ENCODE measurements at places on chromosomes 6 and 20. TPM values are rescaled to one million over a fixed set of nuclear protein-coding genes. Genes with fewer than 3 reads are reported as not detected.

Gene PI3
- total RNA-seq = 2.3 TPM

Gene GUCA1A
- total RNA-seq = not detected

Gene VWA7
- 2.0 TPM for total RNA-seq

Gene MYCT1
- not detected for total RNA-seq

Gene OPRM1
- total RNA-seq = not detected

Gene SFT2D1
- 42.9 TPM for total RNA-seq

Gene EFCAB8
- not detected for total RNA-seq

Gene PAK5
- not detected for total RNA-seq

Gene MAN1A1
- 0.05 TPM for total RNA-seq

Gene GPR63
- total RNA-seq = 0.68 TPM

Gene RIPOR2
- total RNA-seq = not detected

Gene RAET1L
- 0.58 TPM for total RNA-seq

Gene RPP21
- 64.6 TPM for total RNA-seq

Gene PPP1R11
- total RNA-seq = 43.7 TPM

Gene ENPP3
- not detected for total RNA-seq
